ENCODE measurements at places on chromosomes 1 and 21. TPM values are rescaled to one million over a fixed set of nuclear protein-coding genes. Genes with fewer than 3 reads are reported as not detected.

DNA sequence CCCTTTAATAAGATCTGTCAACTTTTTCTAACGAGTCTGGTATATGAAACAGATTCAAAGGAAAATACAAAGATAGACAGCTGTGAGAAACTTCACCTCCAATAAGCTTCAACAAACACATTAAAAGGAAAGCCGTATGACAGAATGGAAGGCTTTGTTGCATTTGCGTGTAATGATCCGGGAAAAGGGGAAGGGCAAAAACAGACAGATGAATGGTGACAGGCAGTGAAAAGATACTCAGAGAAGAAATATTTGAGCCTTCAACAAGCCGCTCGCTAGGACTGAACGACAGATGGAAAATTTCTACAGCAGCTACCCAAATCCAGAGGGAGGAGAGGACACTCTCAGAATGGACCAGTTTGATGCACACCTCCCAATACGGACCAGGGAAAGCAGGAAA, 14.9 kb downstream of the COPA start:
- no peak for DNase-seq

GRCh38 chr1:205455581-205456382, at the start of gene BLACAT1:
TSS of gene BLACAT1 (minus strand) at chr1:205456045.
- no peak for DNase-seq

The CHI3L1 gene
- 0.86 TPM for total RNA-seq

DNA sequence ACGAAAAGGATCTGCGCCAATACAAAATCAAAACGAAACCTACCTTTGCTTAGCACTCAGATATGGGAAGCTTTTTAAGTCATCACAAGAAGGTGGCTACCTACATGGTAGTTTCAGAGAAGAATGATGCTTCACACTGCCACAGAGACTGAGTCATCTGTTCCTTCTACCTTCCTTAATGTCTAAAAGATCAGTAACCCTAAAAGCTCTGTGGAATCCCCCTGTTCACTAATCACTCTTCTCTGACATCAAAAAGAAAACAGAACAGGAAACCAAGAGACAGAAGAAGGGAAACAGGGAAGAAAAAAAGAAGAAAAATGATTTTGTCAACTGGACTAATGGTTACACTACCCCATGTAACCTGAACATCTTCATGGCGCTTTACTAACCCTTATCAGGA, 177.2 kb downstream of the SMYD3 start:
- no peak for DNase-seq

DNA sequence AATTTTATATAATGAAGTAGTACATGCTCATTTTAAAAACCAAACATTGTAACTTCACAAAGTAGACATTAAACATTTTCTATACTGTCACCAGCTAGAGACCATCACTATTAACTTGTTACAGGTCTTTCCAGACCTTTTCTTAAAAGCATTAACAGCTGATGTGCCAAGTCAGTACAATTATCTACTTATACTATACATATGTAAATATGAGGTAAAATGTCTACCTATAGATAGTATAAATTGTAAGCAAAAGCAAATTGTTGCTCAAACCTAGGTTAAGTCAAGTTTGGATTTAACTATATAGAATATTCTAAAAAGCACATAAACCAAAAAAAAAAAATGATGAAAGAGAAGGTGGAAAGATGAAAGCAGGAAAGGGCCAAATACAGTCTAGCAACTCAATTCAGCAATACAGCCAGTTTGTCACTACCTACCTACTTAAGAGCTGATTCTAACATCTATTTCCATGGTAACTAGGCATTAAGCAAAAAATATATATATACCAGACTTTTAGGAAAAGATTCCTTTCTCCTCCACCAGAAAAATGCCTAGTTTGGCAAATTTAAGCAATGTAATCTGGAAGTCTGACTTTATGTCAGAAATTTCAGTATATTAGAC, 34.5 kb downstream of the ARID4B start:
- no peak for DNase-seq

- no peak for DNase-seq
Observed at GRCh38 chr1:210815641-210816550, 318.1 kb downstream of the KCNH1 start.
